ENCODE measurements at places on chromosomes 12 and 14.

DNA sequence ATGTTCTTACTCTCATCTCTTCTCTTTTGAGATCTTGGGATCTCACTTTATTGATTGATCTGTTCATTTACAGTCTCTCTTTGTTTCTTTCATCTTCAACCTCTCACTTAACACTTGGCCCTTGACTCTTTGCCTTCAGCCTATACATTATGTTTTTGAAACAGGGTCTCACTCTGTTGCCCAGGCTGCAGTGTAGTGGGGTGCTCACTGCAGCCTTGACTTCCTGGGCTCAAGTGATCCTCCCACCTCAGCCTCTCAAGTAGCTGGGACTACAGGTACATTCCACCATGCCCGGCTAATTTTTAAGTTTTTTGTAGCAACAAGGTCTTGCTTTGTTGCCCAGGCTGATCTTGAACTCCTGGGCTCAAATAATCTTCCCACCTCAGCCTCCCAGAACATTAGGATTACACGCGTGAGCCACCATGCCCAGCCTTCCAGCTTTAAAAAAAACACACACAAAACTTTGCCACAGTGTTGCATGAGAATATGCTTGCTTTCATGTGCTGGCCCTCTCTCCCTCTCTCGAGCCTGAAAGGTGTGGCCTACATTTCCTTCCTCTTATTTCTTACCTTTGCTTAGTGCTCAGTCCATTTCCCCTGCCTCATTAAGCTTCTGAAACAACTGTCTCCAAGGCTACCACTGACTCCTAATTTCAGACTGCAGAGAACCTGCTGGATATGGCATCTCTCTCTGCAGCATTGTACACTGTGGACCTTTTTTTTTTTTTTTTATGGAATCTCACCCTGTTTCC lies 9.9 kb downstream of the DIP2B start:
- DNase-seq: no peak

DNA sequence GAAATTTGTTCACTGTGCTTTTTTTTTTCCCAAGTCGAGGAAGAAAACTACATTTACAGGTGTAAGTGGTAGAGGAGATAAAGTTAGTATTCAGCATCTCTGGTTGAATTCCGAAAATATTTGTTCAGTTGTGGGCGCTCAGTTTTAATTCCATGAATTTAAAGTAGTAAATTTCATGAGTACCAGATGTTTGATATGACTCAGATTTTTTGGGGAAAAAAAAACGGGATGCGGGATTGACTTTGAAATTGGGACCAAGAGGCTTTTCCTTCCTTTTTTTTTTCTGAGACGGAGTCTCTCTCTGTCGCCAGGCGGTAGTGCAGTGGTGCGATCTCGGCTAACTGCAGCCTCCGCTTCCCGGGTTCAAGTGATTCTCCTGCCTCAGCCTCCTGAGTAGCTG lies 1.6 kb downstream of the TULP3 start:
- DNase-seq: no peak

DNA sequence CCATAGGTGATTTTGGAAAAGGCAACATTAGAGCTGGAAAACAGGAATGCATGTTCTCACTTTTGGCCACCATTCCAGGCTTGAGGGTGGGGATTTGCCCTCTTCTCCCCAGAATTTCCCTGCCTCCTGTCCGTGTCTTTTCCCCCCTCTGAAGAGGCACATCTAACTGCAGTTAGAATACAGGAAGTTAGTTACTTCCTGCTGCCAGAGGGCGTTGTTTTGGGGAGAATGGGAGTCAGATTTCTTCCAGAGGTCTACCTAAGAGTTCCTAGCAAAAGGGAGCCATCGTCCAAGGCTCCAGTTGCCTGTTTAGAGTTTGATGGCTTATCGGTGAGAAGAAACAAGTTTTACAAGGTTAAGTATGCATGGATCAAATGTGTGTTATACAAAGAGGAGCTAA lies 112.8 kb upstream of the IGF1 start:
- DNase-seq: no peak

GRCh38 chr12:54026640-54027441 lies 1.4 kb upstream of the HOXC6 start:
- no peak for DNase-seq

- no peak for DNase-seq
Observed at GRCh38 chr14:31825459-31825858, 251.6 kb upstream of the ARHGAP5 start.

GRCh38 chr12:6328945-6329702 lies 12.8 kb downstream of the TNFRSF1A start:
- no peak for DNase-seq

GRCh38 chr12:71958993-71959578 lies 20.4 kb downstream of the TPH2 start:
- no peak for DNase-seq

DNA sequence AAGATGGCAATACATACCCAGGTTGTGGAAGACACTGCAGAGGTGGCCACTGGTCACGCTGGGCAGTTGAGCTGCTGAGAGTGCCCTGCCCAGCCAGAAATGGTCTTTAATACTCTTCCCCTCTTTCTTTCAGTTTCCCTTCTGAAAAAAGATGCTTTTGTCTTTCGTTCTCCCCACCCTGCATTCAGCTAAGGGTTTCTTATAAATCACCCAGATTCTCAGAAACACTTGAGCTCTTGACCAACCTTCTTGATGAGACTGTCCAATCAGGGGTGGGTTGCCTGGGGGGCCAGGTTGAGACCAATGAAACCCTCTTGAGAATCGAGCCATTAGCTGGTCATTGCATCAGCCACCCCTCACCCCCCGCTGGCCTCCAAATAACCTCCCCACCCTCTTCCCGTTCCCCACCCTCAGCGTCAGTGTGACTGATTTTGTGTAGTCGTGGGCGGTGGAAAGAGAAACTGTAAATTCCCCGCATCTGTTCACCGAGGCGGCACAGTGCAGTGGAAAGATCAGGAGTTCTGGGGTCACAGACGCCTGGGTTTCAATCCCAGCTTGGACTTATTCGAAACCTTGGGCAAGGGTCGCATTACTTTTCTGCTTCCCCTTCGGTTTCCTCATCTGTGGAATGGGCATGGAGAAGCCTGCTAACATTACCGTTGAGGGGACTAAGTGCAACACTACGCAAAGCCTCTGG lies 52.3 kb downstream of the SLC25A47 start:
- DNase-seq: peak; percentile 23

DNA sequence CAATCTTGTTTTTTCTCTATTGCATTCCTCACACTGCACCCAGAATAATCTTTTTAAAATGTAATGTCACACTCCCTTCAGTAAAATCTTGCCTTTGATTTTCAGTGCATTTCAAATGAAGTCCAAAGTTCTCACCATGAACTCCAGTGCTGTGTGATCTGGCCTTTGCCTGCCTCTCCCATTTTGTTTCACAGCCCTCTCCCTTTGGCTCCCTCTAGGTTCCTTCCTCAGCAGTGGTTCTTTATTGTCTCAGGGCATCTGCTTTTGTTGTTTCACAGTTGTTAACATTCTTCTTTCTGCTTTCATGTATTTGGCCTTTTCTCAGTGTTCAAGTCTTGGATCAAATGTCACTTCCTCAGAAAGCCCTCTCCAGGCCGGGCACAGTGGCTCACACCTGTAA lies 84.5 kb upstream of the AMN1 start:
- no peak for DNase-seq

GRCh38 chr12:73266206-73266605 lies 994.0 kb downstream of the TRHDE start:
- no peak for DNase-seq

DNA sequence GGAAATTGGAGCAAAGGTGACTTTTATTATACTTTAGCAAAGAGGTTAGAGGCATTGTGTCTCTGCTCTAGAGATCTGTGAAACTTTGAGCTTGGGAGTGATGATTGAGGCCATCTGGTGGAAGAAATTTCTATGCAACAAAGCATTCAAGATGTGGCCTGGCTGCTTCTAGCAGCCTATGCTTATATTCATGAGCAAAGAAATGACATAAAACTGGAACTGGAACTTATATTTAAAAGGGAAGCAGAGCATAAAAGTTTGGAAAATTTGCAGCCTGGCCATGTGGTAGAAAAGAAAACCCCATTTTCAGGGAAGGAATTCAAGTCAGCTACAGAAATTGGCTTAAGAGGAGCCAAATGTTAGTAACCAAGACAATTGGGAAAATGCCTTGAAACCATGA lies 70.4 kb downstream of the SDR9C7 start:
- DNase-seq: no peak

GRCh38 chr12:119676022-119676421 lies 8.1 kb downstream of the PRKAB1 start:
- DNase-seq: no peak

DNA sequence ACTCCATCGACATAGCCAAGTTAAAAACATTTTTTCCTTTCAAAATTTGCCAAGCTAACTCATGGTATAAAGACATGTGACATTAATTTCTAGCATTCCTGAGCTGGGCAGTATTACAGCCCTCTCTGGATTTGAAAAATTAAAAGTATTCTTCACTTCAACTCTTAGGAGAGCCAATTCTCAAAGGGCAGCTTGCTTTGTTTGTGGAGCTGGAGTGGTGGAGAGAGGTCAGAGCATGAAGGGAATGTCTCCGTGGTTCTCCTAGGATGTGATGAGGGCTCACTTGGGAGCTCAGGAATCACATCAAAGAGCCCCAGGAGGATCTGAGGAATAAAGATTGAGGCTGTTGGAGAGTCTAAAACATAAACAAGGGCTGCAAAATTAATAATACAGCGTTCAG lies 46.9 kb upstream of the RGS6 start:
- no peak for DNase-seq

DNA sequence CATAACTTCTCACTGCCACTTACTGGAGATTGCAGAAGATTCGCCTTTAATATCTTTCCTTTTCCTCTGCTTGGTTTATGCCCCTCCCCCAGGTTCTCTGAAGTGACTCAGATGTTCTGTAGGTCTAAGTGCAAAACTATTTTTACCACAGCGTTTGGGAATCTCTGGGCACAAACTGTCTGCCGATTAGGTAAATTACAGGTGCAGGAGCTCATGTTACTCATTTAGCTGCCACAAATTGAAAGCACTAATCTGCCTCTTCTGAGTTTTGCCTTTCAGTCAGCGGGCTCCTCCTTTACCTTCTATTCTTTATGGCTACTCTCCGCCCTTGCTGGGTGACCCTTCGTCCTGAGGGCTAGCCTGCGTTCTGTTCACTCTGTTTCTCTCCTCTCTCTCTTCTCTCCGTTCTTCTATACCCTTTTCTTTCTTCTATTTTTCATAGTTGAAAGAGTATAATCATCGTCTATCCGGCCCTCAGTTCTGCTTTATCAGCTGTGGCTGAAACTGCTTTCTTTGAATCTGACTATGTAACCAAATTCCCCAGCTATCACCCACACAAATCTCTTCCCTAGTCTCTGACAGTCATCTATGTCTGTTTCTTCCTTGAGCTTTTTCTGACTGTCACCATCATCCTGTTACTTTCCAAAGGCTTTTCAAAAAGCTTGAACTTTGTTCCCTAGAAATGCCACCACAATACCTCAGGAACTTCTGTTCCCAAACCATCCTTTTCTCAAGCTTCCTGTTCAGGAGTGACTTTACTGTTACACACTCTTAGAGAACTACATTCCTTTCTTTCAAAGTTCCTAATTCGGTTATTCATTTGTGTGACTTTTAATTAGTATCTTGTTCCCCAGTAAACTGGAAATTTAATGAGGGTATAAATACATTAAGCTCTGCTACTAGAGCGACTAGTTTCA lies 4.3 kb upstream of the MYF6 start:
- DNase-seq: no peak

- no peak for DNase-seq
Observed at GRCh38 chr14:55180006-55180405, 11.4 kb downstream of the DLGAP5 start.

GRCh38 chr14:42719391-42719790 lies 1112.7 kb downstream of the LRFN5 start:
- no peak for DNase-seq

GRCh38 chr14:60506462-60506984 lies 2.4 kb upstream of the SIX6 start:
- no peak for DNase-seq

DNA sequence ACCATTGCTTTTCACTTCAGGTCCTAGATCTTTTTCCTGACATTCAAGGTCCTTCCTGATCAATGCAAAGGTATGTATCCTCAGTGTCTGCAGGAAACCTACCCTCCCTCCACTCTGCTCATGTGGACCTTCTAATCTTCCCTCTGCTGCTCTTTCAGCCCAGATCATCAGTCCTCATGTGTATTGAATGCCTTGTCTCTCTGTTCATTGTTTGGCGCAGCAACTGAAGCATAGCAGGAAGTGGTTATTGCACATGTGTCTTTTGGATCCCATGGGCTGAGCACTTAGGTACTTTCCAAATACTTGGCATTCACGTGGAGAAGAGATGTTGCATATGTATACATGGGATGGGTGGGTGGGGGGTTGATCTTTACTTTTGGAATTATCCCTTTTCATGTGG lies 4.3 kb upstream of the NIN start:
- no peak for DNase-seq

DNA sequence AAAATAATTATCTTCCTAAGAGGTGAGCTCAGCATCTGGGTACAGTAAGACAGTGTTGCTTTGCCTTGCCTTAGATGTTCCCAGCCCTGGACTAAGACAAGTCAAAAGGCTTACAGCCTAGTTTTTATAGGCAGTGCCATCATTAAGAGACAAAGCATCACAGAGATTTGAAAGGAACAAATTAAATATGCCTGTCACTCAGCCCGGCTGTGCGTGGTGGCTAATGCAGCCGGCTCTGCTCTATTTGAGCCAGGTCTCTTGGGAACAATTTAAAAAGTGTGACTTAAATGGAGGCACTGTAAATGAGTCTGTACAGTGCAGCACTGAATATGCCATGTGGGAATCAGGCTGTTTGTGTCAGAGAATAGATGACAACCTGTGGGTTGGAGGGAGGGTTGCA lies 1687.4 kb upstream of the FLRT2 start:
- no peak for DNase-seq

GRCh38 chr14:20419419-20419818 lies 6.1 kb upstream of the TEP1 start:
- DNase-seq: no peak

GRCh38 chr14:51614707-51615106 lies 37.0 kb upstream of the FRMD6 start:
- no peak for DNase-seq

- no peak for DNase-seq
Observed at GRCh38 chr14:91361233-91361811, 56.3 kb downstream of the CCDC88C start.

Measured in T-helper 2 cell (primary cell).